ENCODE measurements at places on chromosomes 4 and X.
A peak's percentile ranks its signal among the peaks of the same experiment; 100 is the strongest.

- H3K36me3 ChIP-seq, result no peaks in the 10 kb centered on the region
- no peaks in the 10 kb centered on the region for H3K27me3 ChIP-seq
- no peak overlapping the region for H3K27ac ChIP-seq
- DNase-seq, result no peak
- H3K4me3 ChIP-seq, result no peak overlapping the region
- H3K4me1 ChIP-seq, result no peaks in the 10 kb centered on the region
These were observed 251.5 kb downstream of the RASL11B start for GRCh38 chr4:53113431-53114225.

- H3K27ac ChIP-seq, result no peak overlapping the region
- no peaks in the 10 kb centered on the region for H3K27me3 ChIP-seq
- H3K4me1 ChIP-seq, result no peaks in the 10 kb centered on the region
- no peak overlapping the region for H3K4me3 ChIP-seq
- peak; percentile 49 for DNase-seq
These were observed 3.1 kb upstream of the FGB start for GRCh38 chr4:154559494-154560418.

- H3K27me3 ChIP-seq, result no peaks in the 10 kb centered on the region
- peak within 1 kb of the TSS; percentile 29 for H3K4me3 ChIP-seq
These were observed at the start of gene FMR1NB for GRCh38 chrX:147981038-147981752. Gene FMR1NB, plus strand, starts transcription at chrX:147981337. Its CDS starts 66 bp downstream, at chrX:147981403.

DNA sequence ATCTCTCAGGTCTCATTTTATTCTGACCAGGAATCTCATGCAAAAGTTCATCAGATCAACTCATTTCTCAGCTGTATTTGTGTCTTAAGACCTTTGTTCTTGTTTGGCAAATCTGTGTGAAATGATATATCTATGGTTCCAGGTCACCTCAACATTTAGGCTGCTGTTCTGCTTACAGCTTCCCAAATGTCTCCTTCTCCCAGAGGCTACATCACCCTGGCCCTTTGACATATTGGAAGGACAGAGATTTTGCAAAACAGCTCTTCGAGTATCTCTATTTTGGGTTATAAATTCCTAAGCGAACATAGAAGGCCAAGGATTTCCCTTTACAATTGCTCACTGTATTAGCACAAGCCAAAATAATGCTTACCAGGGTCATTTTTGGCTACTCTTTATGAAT is 57.5 kb upstream of the GIMD1 start:
- no peak overlapping the region for H3K27ac ChIP-seq
- H3K4me3 ChIP-seq, result no peak overlapping the region
- H3K4me1 ChIP-seq, result no peaks in the 10 kb centered on the region
- DNase-seq, result no peak
- no peaks in the 10 kb centered on the region for H3K27me3 ChIP-seq
- H3K36me3 ChIP-seq, result no peaks in the 10 kb centered on the region
